ENCODE measurements at places on chromosomes 16 and 17.

DNA sequence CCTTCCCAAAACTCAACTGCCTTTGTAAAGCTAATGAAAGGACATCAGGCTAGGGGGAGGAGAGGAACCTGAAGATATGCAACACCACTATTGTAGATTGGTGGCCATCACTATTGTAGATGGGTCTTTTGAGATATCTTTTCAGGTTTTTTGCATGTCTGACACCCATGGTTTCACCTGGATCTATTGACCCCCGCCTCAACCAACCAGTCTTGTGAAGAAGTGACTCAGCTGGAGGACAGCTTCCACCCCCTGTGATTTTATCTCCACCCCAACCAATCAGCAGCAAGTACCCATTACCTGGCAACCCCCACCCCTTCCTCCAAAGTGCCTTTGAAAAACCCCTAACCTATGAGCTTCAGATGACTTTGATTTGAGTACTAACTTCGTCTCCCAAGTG is 382.6 kb upstream of the GOT2 start:
- DNase-seq, result no peak

DNA sequence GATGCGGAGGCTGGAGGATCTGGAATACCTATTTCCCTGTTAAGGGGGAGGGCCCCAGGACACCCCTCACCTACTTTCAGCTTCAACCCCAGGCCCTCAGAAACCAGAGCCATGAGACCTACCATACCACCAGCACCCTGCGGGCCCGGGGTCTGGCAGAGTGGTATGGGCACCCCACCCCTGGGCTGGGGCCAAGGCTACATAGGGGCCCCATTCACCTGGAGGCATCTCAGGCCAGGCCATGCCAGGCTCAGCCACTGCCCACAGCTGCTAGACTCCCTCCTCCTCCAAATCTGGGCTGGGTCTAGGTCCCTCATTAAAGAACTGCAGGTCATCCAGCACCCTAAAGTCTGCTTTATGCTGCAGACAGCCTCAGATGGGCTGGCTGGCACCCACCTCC is 9.0 kb downstream of the FNDC8 start:
- DNase-seq, result no peak

DNA sequence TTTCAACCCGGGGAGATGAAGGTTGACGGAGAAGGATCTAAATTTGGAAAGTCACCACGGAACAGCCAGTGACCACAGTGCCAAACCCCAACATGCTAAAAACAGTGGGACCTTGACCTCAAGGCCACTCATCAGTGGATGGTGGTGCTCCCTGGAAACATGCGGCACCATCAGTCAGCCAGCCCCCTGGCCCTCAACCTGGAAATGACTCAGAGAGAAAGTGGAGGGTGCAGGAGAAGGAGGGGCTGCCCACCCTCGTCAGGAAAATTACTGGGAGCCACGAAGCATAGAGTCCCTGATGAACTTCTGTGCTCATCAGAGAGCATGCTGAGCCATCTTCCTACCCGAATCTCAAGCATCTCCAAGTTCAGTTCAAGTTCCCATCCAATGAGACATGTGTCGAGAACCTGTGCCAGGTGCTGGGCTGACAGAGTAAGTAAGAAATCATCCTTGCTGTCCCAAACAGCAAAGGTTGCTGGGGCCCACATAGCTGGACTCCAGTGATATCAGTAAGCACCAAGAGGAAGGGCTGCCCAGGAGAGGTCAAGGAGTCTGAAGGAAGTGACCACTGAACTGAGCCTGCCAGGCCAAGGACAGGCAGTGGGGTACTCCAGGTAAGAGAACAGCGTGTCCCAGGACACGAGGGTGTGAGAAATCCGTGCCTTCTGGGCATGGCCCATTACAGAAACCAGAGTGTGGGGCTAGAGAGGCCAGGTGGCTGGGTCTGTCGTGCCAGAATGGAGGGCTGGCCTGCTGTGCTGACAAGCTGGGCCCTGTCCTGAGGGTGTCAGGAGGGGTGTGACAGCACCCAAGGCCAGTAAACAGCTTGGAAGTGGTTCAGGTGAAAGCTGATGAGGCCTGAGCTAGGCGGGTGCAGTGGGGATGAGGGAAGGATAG is 5.2 kb downstream of the PECAM1 start:
- DNase-seq, result peak; percentile 52

- DNase-seq, result no peak
Observed at GRCh38 chr16:22093996-22094395, 1.7 kb downstream of the VWA3A start.

- no peak for DNase-seq
Observed at GRCh38 chr16:4016005-4016352, 100.3 kb downstream of the ADCY9 start.

Data from uterus (tissue), 4 donors.